ENCODE measurements at places on chromosomes 7 and 10.

GRCh38 chr10:26780793-26781601 lies 79.8 kb downstream of the ABI1 start:
- peak; percentile 71 for DNase-seq

DNA sequence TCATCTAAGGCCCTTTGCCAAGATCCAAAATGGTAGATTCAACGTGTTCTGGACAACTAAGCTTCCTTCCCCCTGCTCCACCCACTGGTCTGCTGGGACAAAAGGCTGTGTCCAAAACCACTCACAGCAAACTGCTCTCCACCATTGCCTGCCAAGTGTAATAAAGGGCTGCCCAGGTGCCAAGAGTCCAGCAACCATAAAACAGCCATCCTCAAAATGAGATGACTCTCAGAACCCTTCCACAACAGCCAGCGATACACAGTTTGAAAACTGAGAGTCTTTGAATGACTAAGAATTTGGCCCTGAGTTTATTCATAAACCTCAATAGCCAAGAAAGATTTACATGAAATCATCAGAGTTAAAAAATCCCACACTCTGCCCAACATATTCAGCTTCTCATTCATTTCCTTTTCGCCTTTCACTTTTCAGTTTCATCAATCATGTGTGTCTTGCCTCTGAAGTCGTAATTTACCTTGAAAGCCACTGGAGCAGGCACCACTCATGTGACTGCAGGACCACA lies 658.1 kb upstream of the MGMT start:
- peak; percentile 82 for DNase-seq

GRCh38 chr7:27890205-27890849 lies 150.4 kb downstream of the TAX1BP1 start:
- no peak for DNase-seq

DNA sequence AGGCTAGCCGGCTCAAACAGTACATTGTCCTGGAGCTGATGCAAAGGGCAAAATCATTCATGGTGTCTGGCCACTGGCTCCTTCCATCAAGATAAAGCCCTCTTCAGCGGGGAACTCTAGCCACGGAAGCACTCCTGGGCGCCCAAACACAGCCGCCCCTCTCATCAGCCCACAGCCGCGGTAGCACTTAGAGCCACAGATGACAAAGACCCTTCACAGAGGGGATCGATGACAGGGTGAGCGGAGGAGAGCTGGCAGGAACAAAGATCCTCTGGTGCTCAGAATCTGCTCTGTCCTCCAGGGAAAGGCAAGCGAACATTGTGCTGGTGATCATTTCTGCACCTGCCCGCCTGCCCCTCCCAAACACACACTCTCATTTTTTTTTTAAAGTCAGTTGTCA lies 222.2 kb upstream of the NRP1 start:
- DNase-seq, result no peak

GRCh38 chr10:119762035-119762434 lies 36.2 kb downstream of the INPP5F start:
- DNase-seq, result no peak

- no peak for DNase-seq
Measured at GRCh38 chr10:34116220-34116641, 698.9 kb downstream of the PARD3 start.

- no peak for DNase-seq
Measured at GRCh38 chr7:151511946-151512345, 7.7 kb downstream of the RHEB start.

DNA sequence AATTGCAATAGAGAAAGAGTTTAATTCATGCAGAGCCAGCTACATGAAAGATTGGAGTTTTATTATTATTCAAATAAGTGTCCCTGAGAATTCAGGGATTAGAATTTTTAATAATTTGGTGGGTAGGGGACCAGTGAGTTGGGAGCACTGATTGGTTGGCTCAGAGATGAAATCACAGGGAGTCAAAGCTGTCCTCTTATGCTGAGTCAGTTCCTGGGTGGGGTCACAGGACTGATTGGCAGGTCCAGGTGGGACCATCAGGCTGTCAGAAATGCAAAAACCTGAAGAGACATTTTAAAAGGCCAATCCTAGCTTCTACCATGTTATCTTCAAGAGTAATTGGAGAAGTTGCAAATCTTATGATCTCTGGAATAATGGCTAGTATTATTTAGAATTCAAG lies 56.0 kb upstream of the KAT6B start:
- DNase-seq, result no peak

- no peak for DNase-seq
Measured at GRCh38 chr7:32670110-32671025, 175.1 kb downstream of the AVL9 start.

DNA sequence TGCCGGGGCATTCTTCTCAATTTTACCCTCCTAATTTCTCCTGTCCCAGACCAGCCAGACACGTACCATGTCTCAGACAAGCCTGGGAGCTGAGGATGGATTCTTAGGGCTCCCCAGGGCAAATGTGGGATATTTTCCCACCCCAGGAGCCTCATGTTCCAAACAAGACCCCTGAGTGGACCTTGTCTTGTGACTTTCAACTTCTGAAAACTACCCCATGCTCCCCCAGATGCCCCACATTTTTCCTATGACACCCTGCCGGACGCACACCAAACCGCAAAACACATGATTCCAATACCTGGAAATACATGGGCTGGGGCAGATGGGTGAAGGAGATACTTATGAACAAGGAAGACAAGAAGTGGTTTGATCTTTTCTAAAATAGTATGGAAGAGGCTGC lies 874 bp downstream of the GIMAP5 start:
- no peak for DNase-seq

- no peak for DNase-seq
Measured at GRCh38 chr10:70858759-70859158, 29.6 kb downstream of the PCBD1 start.

DNA sequence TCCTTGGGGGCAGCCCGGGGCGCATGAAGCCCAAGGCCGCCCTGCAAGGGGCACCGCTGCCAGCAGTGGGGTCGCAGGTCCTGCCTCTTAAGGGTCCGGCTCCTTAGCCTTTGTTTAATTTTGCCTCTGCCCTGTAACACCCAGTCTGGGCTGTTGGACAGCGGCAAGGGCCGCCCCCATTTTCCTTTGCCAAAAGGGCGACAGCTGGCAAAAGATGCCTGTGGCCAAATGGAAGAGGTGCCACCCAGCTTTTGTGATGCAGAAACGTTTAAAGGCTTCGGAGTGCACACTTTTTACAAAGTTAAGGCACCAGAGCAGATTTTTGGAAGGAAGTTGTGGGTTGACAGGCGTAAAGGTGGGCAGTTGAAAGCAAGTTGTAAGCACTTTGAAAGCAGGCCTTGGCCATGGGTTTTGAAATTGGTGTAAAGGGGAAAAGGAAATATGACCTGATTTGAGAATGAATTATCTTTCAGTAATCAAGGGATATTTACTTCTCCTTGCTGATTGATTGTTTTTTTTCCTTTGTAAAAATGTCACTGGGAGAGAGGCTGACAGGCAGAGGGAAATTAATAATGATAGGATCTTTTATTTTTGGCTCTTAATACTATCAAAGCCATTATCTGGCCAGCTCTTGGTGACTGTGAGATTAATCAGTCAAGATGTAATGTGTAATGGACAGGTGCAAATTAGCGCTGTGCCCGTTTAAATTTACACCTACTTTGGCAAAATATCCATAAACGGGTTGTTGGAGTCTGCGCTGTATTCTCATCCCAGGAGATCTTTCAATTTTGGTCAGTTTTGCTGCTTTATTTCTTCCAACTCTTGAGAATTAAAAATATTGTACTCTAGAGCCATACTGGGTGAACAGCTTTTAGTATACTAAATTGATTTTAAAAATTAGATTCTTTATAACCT lies 1.2 kb downstream of the CASD1 start:
- peak; percentile 84 for DNase-seq

All from lower leg skin (tissue), 4 donors.